Body of pancreas (tissue), 4 donors: ENCODE measurements at places on chromosomes 3 and 15. TPM values are rescaled to one million over a fixed set of nuclear protein-coding genes. Genes with fewer than 3 reads are reported as not detected.

Gene DNAH1
- total RNA-seq, result 6.0 TPM

DNA sequence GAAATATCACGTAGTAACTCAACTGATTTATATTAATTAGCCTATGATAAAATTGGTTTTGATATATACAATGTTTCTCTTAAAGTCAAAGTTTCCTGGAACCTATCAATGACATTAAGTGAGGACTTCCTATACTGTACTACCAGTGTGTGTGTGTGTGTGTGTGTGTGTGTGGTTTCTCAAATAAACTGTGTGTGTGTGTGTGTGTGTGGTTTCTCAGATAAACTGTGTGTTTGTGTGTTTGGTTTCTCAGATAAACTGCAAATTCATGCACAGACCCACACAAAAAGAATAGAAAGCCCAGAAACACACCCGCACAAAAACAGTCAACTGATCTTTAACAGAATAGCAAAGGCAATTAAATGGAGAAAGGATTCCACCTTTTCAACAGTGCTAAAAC, 14.5 kb upstream of the WDR5B start:
- DNase-seq, result no peak

GRCh38 chr3:71092665-71093064, 490.9 kb downstream of the FOXP1 start:
- no peak for DNase-seq

GRCh38 chr3:153069598-153070510, 92.2 kb upstream of the RAP2B start:
- no peak for DNase-seq

GRCh38 chr3:175337631-175338030, 478.5 kb downstream of the NAALADL2 start:
- no peak for DNase-seq
